GM23338 (cell line): ENCODE measurements at places on chromosomes 7 and 10. TPM values are rescaled to one million over a fixed set of nuclear protein-coding genes. Genes with fewer than 3 reads are reported as not detected.

FAM241B gene
- total RNA-seq = 6.7 and 8.7 TPM in 2 replicates

GNB2 gene
- 153 and 156 TPM in 2 replicates for total RNA-seq

HERPUD2 gene
- 7.7 and 12.0 TPM in 2 replicates for total RNA-seq

RBM20 gene
- total RNA-seq = 0.04 and 0.17 TPM in 2 replicates

UCN3 gene
- not detected in 2 replicates for total RNA-seq

CUBN gene
- 0.23 and 1.8 TPM in 2 replicates for total RNA-seq

CCL26 gene
- total RNA-seq = 3.0 and 6.2 TPM in 2 replicates

CPA4 gene
- total RNA-seq = not detected in 2 replicates

TRIL gene
- 4.5 and 5.1 TPM in 2 replicates for total RNA-seq

TAS2R41 gene
- total RNA-seq = 1.2 and 2.9 TPM in 2 replicates

GRCh38 chr7:32089256-32089655 is 19.0 kb upstream of the PDE1C start:
- H3K27ac ChIP-seq = no peak overlapping the region
- no peak for DNase-seq
- no peaks in the 10 kb centered on the region for H3K36me3 ChIP-seq
- no peak overlapping the region for H3K4me3 ChIP-seq

DNA sequence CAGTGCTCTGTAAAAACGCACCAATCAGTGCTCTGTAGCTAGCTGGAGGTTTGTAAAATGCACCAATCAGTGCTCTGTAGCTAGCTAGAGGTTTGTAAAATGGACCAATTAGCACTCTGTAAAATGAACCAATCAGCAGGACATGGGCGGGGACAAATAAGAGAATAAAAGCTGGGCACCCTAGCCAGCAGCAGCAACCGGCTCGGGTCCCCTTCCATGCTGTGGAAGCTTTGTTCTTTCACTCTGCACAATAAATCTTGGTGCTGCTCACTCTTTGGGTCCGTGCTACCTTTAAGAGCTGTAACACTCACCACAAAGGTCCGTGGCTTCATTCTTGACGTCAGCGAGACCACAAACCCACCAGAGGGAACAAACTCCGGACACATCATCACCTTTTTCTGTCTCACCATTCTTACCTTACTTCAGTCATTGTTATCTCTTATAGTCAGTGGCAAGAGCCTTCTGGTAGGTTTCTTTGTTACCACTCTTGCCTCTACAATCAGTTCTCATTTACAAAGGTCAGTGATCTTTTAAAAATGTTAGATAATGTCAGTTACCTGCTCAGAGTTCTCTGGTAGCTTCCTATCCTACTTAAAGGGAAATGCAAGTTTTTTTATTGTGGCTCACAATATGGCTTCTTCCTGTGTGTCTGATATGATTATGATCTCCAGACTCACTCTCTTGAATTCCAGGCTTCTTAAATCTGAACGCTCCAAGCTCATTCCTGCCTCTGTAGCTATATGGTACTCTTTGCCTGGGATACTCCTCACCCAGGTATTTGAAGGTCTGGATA is 4.5 kb downstream of the STAM start:
- no peak for DNase-seq
- H3K27me3 ChIP-seq = no peaks in the 10 kb centered on the region
- H3K4me1 ChIP-seq = peaks cover 37% of the 10 kb centered on the region
- peaks cover 3% of the 10 kb centered on the region; the same call in 1 of the 2 replicates for H3K36me3 ChIP-seq

DNA sequence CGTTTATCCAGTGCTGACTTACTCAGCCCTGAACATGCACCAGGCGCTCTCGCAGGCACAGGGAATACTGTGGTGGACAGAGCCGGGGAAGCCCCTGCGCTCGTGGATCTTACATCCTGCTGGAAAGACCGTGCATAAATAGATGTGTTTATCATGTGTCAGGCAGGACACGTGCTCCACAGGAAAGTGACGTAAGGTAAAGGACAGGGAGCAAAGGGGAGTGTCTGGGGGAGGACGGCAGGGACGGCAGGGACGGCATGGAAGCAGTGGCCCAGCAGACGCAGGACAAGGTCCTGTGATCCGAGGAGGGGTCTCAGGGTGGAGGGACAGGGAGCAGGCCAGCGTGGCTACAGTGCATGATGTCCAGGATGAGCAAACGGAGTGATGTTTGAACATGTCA is 410.5 kb downstream of the PAXIP1 start:
- H3K4me3 ChIP-seq = no peak overlapping the region
- no peak overlapping the region for H3K27ac ChIP-seq

- no peaks in the 10 kb centered on the region for H3K4me1 ChIP-seq
- H3K36me3 ChIP-seq = no peaks in the 10 kb centered on the region; the same call in 1 of the 2 replicates
- DNase-seq = no peak
- H3K27me3 ChIP-seq = no peaks in the 10 kb centered on the region
Measured at GRCh38 chr7:27010068-27010467, 85.7 kb downstream of the HOXA1 start.

- DNase-seq = no peak
- H3K27ac ChIP-seq = no peak overlapping the region
- no peak overlapping the region for H3K4me3 ChIP-seq
- no peaks in the 10 kb centered on the region for H3K27me3 ChIP-seq
Measured at GRCh38 chr7:33379891-33380525, 250.6 kb downstream of the BBS9 start.

GRCh38 chr7:137611606-137612005 is 235.2 kb downstream of the DGKI start:
- no peaks in the 10 kb centered on the region; the same call in 1 of the 2 replicates for H3K4me1 ChIP-seq
- no peak overlapping the region for H3K27ac ChIP-seq
- H3K36me3 ChIP-seq = no peaks in the 10 kb centered on the region
- no peak for DNase-seq

DNA sequence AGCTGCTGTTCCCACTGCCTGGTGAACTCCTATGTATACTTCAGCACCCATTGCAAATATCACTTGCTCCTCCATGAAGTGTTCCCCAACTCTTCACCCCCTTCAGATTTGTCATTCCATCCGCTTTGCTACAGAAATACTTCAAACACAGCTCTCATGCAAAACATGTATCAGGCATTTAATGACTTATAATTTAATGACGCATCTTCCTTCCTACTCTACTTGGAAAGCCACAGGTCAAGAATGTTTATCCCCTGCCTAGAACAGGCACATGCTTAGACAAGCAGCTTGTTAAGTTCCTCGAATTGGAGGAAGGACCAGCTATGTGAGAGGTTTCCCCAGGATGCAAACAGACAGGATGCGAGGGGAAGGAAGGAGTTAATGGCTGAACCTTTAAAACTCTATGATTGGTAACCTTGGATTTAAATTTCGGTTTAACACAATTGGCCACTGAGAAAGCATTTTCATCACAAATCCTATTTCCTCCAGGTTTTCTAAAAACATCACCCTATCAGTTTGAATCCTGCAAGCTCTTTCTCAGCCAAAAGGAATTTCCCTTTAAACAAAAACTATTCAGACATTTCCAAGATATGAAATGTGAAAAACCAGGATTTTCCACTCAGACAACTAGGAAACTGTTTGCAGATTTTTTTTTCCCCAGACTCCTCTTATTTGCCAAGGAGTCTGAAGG is 11.5 kb downstream of the CREB3L2 start:
- DNase-seq = no peak
- peaks cover 40% of the 10 kb centered on the region for H3K4me1 ChIP-seq
- peak overlapping the region; percentile 30; the same call in 1 of the 2 replicates for H3K27ac ChIP-seq
- H3K36me3 ChIP-seq = no peaks in the 10 kb centered on the region

GRCh38 chr10:113093188-113094113 is 143.4 kb downstream of the TCF7L2 start:
- peaks cover 27% of the 10 kb centered on the region for H3K4me1 ChIP-seq
- peak overlapping the region; percentile 14 for H3K27ac ChIP-seq
- no peak overlapping the region for H3K4me3 ChIP-seq
- peaks cover 5% of the 10 kb centered on the region; the same call in 1 of the 2 replicates for H3K36me3 ChIP-seq

DNA sequence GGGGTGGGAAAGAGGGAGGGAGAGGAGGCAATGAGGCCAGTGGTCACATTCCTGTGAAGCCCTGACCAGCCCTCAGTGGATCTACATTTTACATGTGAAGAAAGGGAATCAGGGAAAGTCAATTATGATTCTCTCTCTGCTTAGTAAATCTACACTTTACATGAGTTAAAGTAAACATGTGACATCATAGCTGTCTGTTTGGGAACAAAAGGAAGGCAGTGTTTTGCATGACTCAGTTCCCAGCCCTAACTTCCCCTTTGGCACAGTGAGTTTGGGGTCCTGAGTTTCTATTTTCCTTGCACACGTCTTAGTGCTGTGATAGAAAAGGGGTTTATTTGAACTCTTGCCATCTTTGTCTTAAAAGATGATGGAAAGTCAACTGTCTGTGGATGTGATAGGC is 615.1 kb downstream of the SDK1 start:
- DNase-seq = no peak
- H3K27me3 ChIP-seq = no peaks in the 10 kb centered on the region
- H3K4me1 ChIP-seq = no peaks in the 10 kb centered on the region
- no peak overlapping the region for H3K4me3 ChIP-seq
- H3K36me3 ChIP-seq = no peaks in the 10 kb centered on the region

- no peak overlapping the region for H3K4me3 ChIP-seq
- DNase-seq = no peak
Measured at GRCh38 chr10:77609781-77610272, 27.8 kb downstream of the KCNMA1 start.

GRCh38 chr10:127738512-127739424 is 1.8 kb downstream of the FOXI2 start:
- H3K4me1 ChIP-seq = peaks cover 22% of the 10 kb centered on the region
- peak overlapping the region; percentile 80 for H3K4me3 ChIP-seq
- peaks cover 62% of the 10 kb centered on the region for H3K27me3 ChIP-seq
- DNase-seq = peak; percentile 53

GRCh38 chr10:29648114-29648982 is 13.6 kb upstream of the SVIL start:
- no peaks in the 10 kb centered on the region for H3K36me3 ChIP-seq
- no peak for DNase-seq
- H3K27me3 ChIP-seq = no peaks in the 10 kb centered on the region
- peaks cover under 1% of the 10 kb centered on the region; the same call in 1 of the 2 replicates for H3K4me1 ChIP-seq

DNA sequence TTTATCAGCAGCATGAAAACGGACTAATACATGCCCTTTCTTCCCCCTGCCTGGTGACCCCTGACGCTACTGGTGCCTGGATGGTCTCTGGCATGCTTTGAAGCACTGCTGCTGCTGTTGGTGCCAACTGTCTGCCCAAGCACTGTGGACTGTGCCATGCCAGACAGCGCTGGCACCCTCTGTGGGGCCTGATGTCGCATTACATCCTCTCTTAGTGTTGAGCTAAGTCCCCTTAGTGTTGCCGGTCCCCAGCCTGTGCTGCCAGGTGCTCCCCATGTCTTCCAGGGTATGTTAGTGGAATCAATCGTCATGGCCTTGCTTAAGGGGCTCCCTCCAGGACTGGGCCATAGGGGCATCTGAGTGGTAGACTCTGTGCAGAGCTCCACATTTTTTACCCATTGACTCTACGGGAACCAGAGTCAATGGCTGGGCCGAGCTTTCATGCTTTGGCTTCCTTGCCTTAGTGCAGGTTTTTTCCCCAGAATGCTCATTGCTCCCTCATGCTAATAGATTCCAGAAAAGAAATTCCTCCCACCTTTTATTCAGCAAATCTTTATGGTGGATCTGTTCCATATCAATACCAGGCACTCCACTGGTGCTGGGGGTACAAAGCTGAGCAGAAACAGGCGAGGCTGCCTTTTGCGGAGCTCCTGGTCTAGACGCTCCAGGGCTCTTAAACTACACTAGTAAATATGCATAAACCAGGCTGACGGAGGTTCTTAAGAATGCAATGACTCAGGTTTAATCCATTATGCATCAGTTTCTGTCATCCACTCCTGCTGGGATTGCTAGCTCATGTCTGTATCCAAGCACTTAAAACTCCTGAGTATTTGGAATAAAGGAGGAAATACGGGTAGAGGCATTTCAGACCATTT is 21.8 kb upstream of the MRC1 start:
- peak; percentile 71 for DNase-seq
- no peaks in the 10 kb centered on the region for H3K27me3 ChIP-seq
- H3K4me1 ChIP-seq = no peaks in the 10 kb centered on the region
- H3K36me3 ChIP-seq = no peaks in the 10 kb centered on the region
- H3K4me3 ChIP-seq = no peak overlapping the region
- H3K27ac ChIP-seq = no peak overlapping the region

GRCh38 chr10:59085054-59085453 is 91.4 kb upstream of the PHYHIPL start:
- no peak overlapping the region for H3K27ac ChIP-seq
- DNase-seq = no peak
- no peak overlapping the region for H3K4me3 ChIP-seq
- H3K27me3 ChIP-seq = no peaks in the 10 kb centered on the region
- no peaks in the 10 kb centered on the region for H3K36me3 ChIP-seq

GRCh38 chr7:135186841-135187253 is 16.3 kb upstream of the CYREN start:
- DNase-seq = no peak
- no peak overlapping the region for H3K27ac ChIP-seq
- H3K4me1 ChIP-seq = no peaks in the 10 kb centered on the region
- H3K27me3 ChIP-seq = no peaks in the 10 kb centered on the region
- 0 out of 2 replicates have a peak, but pooled peaks cover 2% of the 10 kb centered on the region for H3K36me3 ChIP-seq
- no peak overlapping the region for H3K4me3 ChIP-seq

GRCh38 chr7:57529931-57530330 is 80.0 kb downstream of the ZNF716 start:
- no peaks in the 10 kb centered on the region for H3K27me3 ChIP-seq
- H3K4me1 ChIP-seq = no peaks in the 10 kb centered on the region
- no peak for DNase-seq
- H3K4me3 ChIP-seq = no peak overlapping the region
- peaks cover 8% of the 10 kb centered on the region; the same call in 1 of the 2 replicates for H3K36me3 ChIP-seq
- H3K27ac ChIP-seq = no peak overlapping the region

- peaks cover under 1% of the 10 kb centered on the region for H3K27me3 ChIP-seq
- H3K36me3 ChIP-seq = no peaks in the 10 kb centered on the region
- no peak overlapping the region for H3K27ac ChIP-seq
- no peak overlapping the region for H3K4me3 ChIP-seq
Measured at GRCh38 chr7:25846722-25847121, 305.3 kb upstream of the NFE2L3 start.

GRCh38 chr7:7959979-7960670 is 8.5 kb upstream of the GLCCI1 start:
- H3K27ac ChIP-seq = no peak overlapping the region
- peaks cover 17% of the 10 kb centered on the region for H3K4me1 ChIP-seq
- no peak for DNase-seq

DNA sequence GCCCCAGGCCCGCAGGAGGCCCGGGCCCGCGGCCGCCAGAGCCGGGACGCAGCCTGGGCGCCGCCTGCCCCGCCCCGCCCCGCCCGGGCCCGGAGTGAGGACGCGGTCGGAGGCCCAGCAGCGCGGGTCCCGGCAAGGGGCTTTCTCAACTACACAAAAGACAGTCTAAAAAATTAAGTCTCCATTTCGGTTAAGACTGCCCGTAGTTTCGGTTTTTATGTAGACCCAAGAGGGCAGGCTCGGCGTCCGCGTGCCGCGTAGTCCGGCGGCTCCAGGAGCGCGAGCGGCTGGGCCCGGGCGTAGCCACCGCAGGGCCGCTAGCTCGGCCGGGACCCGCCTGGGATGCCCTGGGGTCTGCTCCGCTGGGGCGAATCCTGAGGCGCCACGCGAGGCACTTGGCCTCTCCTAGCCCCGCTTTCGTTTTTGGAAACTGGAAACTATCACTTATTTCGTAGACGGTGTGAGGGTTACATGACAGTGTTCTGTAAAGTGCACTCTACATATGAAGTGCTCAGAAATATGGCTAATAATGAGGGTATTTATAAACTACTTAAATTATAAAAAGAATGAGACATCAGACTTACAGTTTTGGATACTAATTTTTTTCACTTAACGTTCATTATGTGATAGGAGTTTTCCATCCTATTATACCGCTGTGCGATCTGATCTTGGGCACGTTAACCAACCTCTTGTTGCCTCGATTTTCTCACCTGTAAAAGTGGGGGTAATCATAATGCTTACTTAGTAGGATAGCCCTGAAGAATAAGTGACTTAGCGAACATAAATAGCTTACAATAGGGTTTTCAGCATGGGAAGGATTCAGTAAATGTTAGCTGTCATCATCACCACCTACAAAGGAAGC is 573 bp downstream of the BLVRA start:
- peak; percentile 71 for DNase-seq
- H3K27me3 ChIP-seq = peaks cover 35% of the 10 kb centered on the region
- H3K4me1 ChIP-seq = peaks cover 16% of the 10 kb centered on the region
- peak overlapping the region; percentile 82 for H3K4me3 ChIP-seq
